GM23248 (cell line): ENCODE measurements at places on chromosomes 12 and 14. TPM values are rescaled to one million over a fixed set of nuclear protein-coding genes. Genes with fewer than 3 reads are reported as not detected.

DNA sequence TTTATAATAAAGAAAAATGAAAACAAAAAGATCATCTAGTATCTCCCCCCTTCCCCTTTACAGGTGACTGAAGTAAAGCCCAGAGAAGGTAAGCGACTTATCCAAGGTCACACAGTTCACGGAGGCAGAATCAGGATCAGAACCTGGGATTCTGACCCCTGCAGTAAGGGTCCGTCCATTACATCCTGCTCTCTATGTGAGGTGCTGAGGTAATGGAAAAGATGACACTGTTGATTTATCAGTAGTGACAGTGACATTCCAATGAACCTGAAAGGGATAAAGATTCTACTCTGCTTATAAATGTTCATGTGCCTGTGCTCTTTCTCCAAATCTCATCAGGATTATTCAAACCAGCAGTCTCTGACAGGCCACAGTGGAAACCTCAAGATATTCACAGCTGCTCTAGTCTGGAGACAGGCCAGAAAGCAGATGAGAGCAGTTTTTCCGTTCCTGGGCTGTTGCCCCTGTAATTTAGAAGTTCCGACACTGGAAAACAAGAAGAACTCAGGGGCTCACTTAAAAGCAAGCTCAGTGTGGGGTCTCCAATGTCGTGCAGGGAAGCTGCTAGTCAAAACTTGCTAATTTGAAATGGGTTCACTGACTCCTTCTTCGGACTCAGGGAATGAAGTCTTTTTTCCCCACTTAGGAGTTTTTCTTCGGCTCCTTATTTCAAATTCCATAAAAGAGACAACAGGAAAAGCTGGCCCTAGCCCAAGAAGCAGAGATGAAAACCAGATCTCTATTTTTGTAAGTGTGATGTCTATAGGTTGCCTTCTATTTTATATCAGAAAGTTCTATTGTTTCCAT lies 131.8 kb upstream of the EEA1 start:
- no peaks in the 10 kb centered on the region for H3K4me1 ChIP-seq
- H3K27ac ChIP-seq, result no peak overlapping the region
- peak; percentile 44 for DNase-seq
- H3K4me3 ChIP-seq, result no peak overlapping the region

DNA sequence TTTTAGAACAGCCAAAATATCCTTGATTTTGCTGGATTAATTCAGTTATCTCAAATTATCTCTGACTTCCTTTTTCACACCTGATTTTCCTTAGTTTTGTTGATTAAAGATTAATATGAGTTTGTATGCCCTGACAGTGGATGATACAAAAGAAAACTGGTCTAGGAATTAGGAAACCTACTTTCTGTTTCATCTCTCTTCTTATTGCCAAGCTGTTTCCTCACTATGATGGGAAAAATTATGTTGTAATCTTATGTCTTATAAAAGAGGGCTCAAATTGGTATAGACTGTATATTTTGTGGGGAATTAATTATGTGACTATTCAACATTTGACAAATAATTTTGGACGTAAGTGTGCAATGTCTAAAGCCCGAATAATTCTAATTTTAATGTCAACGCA lies 271.6 kb downstream of the FBXL14 start:
- no peaks in the 10 kb centered on the region for H3K27me3 ChIP-seq
- H3K4me3 ChIP-seq, result no peak overlapping the region
- no peak overlapping the region for H3K27ac ChIP-seq
- no peaks in the 10 kb centered on the region for H3K36me3 ChIP-seq
- no peak for DNase-seq
- peaks cover 20% of the 10 kb centered on the region for H3K4me1 ChIP-seq

DNA sequence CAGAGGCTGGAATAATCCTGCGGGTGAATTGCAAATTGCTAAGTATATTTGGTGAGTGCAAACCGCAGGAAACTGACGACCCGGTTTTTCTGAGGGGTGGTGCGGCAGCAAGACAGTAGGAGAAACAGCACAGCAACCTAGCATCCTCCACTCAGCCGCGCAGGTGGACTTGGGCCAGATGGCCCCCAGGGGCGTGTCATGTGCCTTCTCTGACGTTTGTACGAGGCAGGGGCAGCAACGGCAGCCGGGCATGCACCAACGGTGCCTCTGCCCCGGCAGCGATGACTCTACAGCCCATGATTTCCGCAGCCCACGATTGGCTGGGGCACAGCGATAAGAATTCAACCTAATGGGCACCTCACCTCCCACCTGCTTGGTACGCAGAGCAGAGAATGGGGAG lies 11.1 kb upstream of the CLEC2A start:
- no peak overlapping the region for H3K4me3 ChIP-seq
- no peak overlapping the region for H3K27ac ChIP-seq
- no peaks in the 10 kb centered on the region for H3K36me3 ChIP-seq
- no peak for DNase-seq
- no peaks in the 10 kb centered on the region for H3K4me1 ChIP-seq

DNA sequence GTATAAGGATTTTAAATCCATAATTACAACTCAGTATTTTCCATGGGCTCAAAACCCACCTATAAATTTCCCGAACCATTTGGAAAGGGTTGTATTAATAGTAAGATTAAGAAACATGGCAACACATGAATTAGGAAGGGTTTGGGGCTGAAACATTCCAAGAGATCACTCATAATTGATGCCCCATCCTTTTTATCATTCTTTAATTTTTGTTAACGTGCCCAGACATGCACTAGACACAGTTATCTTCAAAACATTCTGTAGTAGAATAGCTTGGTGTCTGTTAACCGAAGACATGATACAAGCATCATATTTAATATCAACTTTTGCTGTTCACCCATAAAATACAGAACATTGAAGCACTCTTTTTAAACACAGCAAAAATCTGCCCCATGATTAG lies 106.8 kb upstream of the FRMD6 start:
- no peak overlapping the region; the same call in 1 of the 2 replicates for H3K27ac ChIP-seq
- H3K4me3 ChIP-seq, result no peak overlapping the region
- H3K27me3 ChIP-seq, result no peaks in the 10 kb centered on the region
- no peaks in the 10 kb centered on the region for H3K36me3 ChIP-seq
- no peak for DNase-seq

GRCh38 chr14:100223332-100224201 lies 15.4 kb upstream of the YY1 start:
- no peak overlapping the region for H3K27ac ChIP-seq
- no peaks in the 10 kb centered on the region; the same call in 1 of the 2 replicates for H3K36me3 ChIP-seq
- no peaks in the 10 kb centered on the region for H3K27me3 ChIP-seq
- H3K4me3 ChIP-seq, result no peak overlapping the region
- peaks cover 14% of the 10 kb centered on the region for H3K4me1 ChIP-seq
- no peak for DNase-seq

DNA sequence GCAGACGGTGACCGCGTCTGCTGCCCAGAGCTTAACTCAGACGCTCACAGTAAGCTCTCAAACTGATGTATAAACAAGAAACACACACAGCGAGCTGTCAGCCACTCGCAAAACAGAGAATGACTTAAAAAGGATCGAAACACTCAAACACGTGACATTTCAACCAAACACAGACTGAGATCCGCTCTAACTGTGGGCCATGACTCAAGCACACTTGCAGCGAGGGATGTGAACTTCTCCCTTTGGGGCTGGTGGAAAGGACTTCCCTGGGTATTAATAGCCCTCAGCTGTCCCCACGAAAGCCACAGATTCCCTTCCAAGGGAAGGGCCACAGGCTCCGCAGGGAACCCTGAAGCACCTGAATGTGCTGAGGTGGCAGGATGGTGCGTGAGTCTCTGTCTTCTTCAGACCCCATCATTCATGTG lies 29.1 kb downstream of the CCDC88C start:
- no peaks in the 10 kb centered on the region for H3K36me3 ChIP-seq
- no peaks in the 10 kb centered on the region for H3K4me1 ChIP-seq
- peaks cover 57% of the 10 kb centered on the region for H3K27me3 ChIP-seq
- H3K4me3 ChIP-seq, result no peak overlapping the region
- no peak for DNase-seq

DNA sequence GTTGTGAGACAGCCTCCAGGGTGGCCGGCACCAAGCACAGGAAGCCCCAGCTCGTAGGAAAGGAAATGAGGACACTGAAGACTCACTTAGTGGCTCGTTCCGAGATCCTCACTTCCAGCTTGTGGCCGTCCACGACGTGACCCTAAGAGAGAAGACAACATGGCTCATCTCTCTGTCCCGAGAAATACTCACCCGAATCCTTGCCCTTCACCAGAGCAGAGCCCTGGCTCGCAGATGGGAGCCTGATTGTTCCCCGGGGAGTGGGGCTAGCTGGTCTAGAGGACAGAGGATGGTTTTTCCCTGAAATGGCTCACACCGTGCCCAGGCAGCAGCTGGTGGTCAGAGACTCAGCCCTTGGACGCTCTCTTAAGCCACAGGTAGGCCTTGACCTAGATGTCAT lies 47.8 kb downstream of the RBM19 start:
- no peak overlapping the region for H3K4me3 ChIP-seq
- H3K27me3 ChIP-seq, result no peaks in the 10 kb centered on the region
- H3K4me1 ChIP-seq, result no peaks in the 10 kb centered on the region
- no peaks in the 10 kb centered on the region for H3K36me3 ChIP-seq

DNA sequence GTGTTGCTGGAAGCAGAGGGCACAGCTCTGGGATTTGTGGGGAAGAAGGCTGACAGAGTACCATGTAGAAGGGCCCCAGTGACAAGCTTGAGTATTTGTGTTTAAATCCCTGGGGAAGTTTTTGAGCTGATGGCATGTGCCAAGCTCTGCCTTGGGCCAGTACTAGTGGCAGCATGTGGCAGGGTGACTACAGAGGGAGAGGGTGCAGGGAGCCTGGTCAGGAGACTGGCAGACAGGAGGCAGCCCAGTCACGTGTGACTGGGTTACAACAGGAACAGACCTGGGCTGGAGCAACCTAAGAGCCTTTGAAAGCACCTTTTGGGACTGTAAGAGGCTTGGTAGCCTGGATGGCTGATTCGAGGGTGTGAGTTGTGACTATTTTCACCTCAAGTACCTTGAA lies 112.1 kb downstream of the TSPAN9 start:
- no peaks in the 10 kb centered on the region for H3K4me1 ChIP-seq
- DNase-seq, result no peak
- H3K27me3 ChIP-seq, result no peaks in the 10 kb centered on the region
- H3K27ac ChIP-seq, result no peak overlapping the region

- no peaks in the 10 kb centered on the region for H3K27me3 ChIP-seq
- no peak within 1 kb of the TSS for H3K27ac ChIP-seq
- no peak within 1 kb of the TSS for H3K4me3 ChIP-seq
- no peak for DNase-seq
- H3K36me3 ChIP-seq, result no peaks in the 10 kb centered on the region
Measured at GRCh38 chr12:51323966-51324895, at the start of gene BIN2. TSS of gene BIN2 (minus strand) at chr12:51324174. CDS start at chr12:51324102, 72 bp downstream.

DNA sequence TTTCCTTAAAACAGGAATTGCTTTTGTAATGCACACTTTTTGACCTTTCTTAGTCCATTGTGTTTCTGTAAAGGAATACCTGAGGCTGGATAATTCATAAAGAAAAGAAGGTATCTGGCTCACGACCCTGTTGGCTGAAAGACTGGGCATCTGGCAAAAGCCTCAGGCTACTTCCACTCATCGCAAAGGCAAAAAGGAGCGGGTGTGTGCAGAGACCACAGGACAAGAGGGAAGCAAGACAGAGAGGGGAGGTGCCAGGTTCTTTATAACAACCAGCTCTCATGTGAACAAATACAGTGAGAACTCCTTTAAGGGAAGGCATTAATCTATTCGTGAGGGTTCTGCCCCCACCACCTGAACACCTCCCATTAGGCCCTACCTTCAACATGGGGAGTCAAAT lies 182.1 kb downstream of the C12orf50 start:
- H3K4me3 ChIP-seq, result no peak overlapping the region
- DNase-seq, result no peak
- H3K27me3 ChIP-seq, result 0 out of 2 replicates have a peak, but pooled peaks cover 4% of the 10 kb centered on the region
- no peaks in the 10 kb centered on the region for H3K36me3 ChIP-seq
- H3K4me1 ChIP-seq, result no peaks in the 10 kb centered on the region

GRCh38 chr14:94043756-94044475 lies 17.8 kb downstream of the OTUB2 start:
- H3K4me1 ChIP-seq, result peaks cover 5% of the 10 kb centered on the region; the same call in 1 of the 2 replicates
- no peak for DNase-seq
- H3K4me3 ChIP-seq, result no peak overlapping the region
- no peaks in the 10 kb centered on the region for H3K27me3 ChIP-seq
- H3K36me3 ChIP-seq, result peaks cover 9% of the 10 kb centered on the region; the same call in 1 of the 2 replicates

GRCh38 chr12:90216815-90217214 lies 508.2 kb upstream of the ATP2B1 start:
- DNase-seq, result peak; percentile 30
- no peaks in the 10 kb centered on the region for H3K4me1 ChIP-seq

- no peaks in the 10 kb centered on the region for H3K36me3 ChIP-seq
- no peaks in the 10 kb centered on the region for H3K27me3 ChIP-seq
- H3K4me1 ChIP-seq, result 0 out of 2 replicates have a peak, but pooled peaks cover 5% of the 10 kb centered on the region
- DNase-seq, result peak; percentile 85
Measured at GRCh38 chr14:64671591-64671990, 32.6 kb upstream of the PLEKHG3 start.

- H3K27me3 ChIP-seq, result no peaks in the 10 kb centered on the region
- no peak overlapping the region for H3K4me3 ChIP-seq
- H3K36me3 ChIP-seq, result no peaks in the 10 kb centered on the region
- DNase-seq, result no peak
- H3K4me1 ChIP-seq, result peaks cover 9% of the 10 kb centered on the region; the same call in 1 of the 2 replicates
Measured at GRCh38 chr14:31239741-31240140, 32.1 kb upstream of the HECTD1 start.

- no peaks in the 10 kb centered on the region for H3K27me3 ChIP-seq
- no peak overlapping the region for H3K27ac ChIP-seq
- H3K4me1 ChIP-seq, result peaks cover 24% of the 10 kb centered on the region
Measured at GRCh38 chr12:79973801-79974200, 38.9 kb upstream of the PPP1R12A start.

- no peak overlapping the region for H3K4me3 ChIP-seq
- H3K4me1 ChIP-seq, result peaks cover 15% of the 10 kb centered on the region
Measured at GRCh38 chr12:118237052-118237665, 101.2 kb downstream of the PEBP1 start.

DNA sequence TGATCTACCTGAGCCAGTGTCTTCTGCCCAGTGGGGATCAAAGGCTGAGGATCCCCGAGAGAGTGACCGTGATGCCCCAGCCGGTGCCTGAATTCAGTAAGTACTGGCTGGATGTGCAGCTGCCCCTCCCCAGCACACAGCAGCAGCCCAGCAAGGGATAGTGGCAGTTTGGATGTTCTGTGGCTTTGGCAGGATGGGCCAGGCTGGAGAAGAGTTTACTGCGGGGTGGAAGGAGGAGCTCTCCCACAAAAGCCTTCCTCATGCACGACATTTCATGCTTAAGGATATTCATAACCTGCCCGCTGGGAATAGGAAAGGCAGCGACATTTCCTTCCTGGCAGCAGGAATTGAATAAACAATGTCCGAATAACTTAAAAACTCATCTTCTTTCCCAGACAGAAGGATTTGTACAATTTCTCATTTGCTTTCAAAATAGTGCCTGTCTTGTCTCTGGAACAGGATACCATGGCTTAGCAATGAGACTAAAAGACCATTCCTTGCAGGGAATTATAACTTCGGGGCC lies 135.6 kb upstream of the PRMT8 start:
- no peak for DNase-seq
- H3K27me3 ChIP-seq, result peaks cover 29% of the 10 kb centered on the region
- H3K4me1 ChIP-seq, result no peaks in the 10 kb centered on the region
- H3K27ac ChIP-seq, result no peak overlapping the region

The SLC7A8 gene
- total RNA-seq, result 2.7 and 6.7 TPM in 2 replicates

The CLEC4A gene
- not detected in 2 replicates for total RNA-seq

The BRI3BP gene
- total RNA-seq, result 1.9 and 4.2 TPM in 2 replicates

The SLC17A8 gene
- total RNA-seq, result not detected in 2 replicates

The CLEC14A gene
- total RNA-seq, result 0.63 TPM in 1 of 2 replicates, not detected in the other

The CISTR gene
- total RNA-seq, result not detected in 2 replicates

The OR11G2 gene
- total RNA-seq, result not detected in 2 replicates

The TBX5 gene
- total RNA-seq, result 23.9 and 30.0 TPM in 2 replicates

The NRIP2 gene
- total RNA-seq, result not detected in 2 replicates

The RGS6 gene
- total RNA-seq, result not detected in 2 replicates

The CCDC196 gene
- total RNA-seq, result not detected in 2 replicates
